ENCODE measurements at places on chromosomes 7 and 10.
A peak's percentile ranks its signal among the peaks of the same experiment; 100 is the strongest.

GRCh38 chr10:71419002-71419540 is 22.4 kb downstream of the CDH23 start:
- no peak for DNase-seq

- no peak for DNase-seq
Observed at GRCh38 chr10:50419091-50419490, 167.8 kb upstream of the ASAH2 start.

GRCh38 chr7:73623798-73624668 is at the start of gene MLXIPL:
Gene MLXIPL, minus strand, starts transcription at chr7:73624522. Its CDS starts 30 bp downstream, at chr7:73624492.
- DNase-seq, result peak; percentile 39

DNA sequence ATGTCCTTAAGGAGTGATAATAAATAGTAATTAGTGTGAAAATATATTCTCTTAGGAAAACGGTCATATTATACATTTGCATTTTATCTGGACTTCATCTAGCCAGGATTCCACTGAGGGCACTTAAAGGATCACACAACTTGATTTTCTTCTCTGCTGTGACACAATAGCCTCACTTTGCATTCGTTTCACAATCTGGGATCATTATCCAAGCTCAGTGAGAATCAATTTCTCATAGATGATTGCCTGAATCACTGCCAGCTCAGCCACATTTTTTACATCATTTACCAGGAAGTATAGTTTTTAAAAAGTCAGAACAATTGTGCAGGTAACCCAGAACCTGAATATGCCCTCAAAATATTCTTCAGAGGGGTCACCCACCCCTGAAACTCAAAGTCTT is 68.9 kb downstream of the PTPRZ1 start:
- no peak for DNase-seq

GRCh38 chr7:74449809-74450397 is 3.8 kb upstream of the GTF2IRD1 start:
- DNase-seq, result peak; percentile 72

DNA sequence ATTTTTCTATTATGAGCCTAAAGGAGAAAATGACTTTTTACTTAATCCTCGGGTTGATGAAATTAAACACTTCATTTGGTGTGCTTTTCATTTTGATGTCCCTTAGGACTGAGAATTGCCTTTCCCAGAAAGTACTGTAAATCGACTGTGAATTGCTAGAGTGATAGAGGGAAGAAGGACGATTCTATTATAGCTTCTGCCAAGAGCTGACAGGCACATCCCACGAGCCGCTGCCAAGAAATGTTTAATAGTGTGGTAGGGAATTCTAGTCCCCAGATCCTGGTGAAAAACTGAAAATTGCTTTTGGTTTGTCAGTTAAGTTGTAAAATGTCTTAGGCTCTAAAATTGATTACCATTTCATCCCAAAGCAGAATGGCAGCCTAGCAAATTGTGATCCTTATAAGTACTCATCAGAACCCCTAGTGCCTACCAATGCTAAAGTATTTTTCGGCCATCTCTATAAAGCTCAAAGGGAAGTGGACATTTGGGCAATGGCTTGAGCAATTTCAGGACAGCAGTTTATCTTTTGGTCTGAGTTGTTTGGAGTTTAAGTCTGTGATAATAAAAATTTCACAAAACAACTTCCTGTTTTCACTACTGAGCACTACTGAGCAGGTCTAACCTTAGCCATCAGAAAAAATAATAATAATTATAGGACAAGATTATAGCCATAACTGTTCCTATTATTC is 44.6 kb upstream of the HYCC1 start:
- DNase-seq, result no peak

DNA sequence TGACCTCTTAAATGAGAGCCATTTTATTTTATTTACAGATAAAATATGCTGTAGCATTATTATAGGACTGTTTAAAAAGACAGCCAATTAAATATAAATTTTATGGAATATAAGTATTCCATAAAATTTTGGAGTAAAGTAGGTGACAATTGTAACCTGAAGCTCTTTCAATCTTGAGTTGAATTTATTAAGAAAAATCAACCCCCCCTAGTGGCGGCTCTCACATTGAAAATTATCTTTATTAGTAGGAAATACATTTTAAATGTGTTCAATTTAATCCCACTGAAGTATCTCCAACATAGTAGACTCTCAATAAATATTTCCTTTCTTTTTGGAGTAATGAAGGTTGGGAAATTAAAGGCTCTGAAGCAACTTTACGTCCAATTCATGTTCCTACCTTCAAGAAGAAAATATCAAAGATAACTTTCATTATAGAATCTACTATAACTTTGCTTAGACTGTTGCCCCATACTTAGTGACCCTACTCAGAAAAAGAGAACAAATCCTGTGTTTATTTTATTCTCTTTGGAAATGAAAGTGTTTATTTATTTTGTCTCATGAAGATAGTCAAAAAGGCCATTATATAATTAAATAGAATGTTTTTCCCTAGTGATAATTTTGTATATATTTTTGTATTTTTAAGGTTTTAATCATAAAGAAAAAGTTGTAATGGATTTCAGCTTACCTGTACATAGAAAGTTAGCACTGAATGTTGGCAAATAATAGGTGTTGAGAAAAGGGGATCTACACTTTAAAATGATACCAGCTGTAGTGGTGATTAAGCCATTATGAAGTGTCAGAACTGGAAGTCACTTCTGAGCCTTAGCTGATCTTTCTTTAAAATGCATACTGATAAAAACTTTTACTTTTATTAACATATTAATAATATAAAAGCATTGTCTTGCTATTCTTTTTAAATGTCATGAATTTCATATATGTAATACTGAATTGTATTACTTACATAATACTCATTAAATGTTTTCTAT is 3.3 kb downstream of the AHR start:
- DNase-seq, result peak; percentile 57

DNA sequence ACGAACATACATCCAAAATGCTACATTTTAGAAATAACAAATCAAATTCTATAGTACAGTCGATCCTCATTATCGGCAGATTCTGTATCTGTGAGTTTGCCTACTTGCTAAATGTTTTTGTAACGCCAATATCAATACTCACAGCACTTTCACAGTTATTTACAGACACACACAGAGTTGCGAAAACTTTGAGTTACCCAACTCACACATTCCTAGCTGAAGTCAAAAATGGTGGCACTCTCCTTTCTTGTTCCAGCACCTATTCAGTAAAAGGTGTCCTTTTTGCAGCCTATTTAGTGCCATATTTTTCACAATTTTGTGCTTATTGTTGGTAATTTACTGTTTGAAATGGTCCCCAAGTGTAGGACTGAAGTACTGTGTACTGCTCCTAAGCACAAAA is 161.7 kb downstream of the AKR1D1 start:
- DNase-seq, result no peak

GRCh38 chr10:92848441-92849233 is at the start of gene EXOC6:
Gene EXOC6, plus strand, starts transcription at chr10:92848520. Its CDS starts 14 bp downstream, at chr10:92848534.
- peak; percentile 94 for DNase-seq

GRCh38 chr10:93435621-93436397 is 46.3 kb downstream of the MYOF start:
- DNase-seq, result peak; percentile 33

DNA sequence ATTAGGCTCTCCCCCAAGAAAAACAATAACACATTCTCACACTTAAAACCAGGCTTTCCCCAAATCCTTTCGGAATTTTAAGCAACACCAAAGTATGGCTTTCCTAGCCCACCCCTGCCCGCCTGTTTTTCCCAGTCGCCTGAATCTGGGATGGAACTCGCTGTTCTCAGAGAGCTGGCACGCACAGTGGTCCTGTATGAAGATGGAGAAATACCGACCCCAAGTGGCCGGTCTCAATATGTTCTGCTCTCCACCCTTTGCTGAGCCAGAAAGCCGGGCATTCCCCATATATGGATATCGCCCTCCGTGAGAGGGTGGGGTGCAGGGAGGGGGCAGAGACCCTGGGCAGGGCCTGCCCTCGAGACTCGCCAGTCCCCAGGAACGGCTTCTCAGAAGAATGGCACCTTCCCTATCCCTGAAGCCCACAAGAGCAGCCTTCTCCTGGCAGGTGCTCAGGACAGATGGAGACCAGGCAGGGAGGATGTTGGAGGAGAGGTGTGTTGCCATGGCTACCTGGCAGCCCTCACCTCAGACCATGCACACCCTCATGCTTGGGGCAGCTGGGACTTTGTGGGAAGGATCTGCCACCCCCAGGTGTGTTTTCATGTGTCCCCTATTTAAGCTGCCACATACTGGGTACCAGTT is 3.4 kb downstream of the TACR2 start:
- DNase-seq, result peak; percentile 47

DNA sequence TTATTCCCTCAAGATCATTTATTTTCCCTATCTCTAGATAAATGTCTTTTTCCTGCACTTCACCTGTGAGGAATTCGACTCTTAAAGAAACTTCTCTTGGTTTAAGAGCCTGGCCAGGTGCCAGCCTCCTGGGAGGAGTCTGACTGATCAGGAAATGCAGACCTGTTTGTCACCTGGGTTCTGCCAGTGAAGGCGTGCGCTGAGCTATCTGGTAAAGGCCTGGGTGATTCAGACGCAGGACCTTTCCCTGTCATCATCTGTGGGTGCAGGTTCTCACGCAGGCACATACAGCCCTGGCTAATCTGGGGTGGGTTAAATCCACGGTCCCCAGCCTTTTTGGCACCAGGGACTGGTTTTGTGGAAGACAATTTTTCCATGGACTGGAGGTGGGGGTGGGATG is 65.3 kb upstream of the AQP1 start:
- no peak for DNase-seq

GRCh38 chr7:133859231-133859630 is 267.9 kb upstream of the LRGUK start:
- DNase-seq, result no peak

DNA sequence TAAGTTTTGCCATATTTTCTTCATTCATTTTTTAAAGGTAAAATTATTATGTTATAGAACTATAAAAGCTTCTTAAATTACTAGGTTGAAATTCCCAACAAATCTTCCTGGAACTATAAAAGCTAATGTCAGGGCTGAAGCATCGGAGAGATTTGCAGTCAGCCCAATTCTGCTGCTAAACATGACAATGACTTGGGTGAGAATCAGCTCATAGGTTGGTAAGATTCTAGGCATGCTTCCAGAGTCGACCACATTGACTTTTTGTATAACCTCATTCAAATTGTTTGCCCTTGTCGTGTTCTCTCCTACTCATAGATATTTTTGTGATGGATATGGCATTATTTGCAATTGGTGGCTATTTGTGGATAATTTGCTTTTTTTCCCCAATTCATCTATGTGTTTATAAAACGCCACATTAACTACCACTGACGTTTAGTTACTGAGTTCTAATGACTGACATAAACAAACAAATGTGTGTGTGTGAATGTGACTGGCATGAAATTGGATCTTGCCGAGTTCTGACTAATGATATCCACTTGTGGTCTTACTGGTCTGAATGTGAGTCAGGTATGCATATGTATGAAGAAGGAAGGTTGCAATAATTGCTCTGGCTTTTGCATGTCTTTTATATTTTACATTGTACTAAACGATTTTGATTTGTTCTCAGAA is 579.8 kb downstream of the PARD3 start:
- DNase-seq, result no peak

- no peak for DNase-seq
Observed at GRCh38 chr7:158315881-158316280, 271.7 kb downstream of the PTPRN2 start.

DNA sequence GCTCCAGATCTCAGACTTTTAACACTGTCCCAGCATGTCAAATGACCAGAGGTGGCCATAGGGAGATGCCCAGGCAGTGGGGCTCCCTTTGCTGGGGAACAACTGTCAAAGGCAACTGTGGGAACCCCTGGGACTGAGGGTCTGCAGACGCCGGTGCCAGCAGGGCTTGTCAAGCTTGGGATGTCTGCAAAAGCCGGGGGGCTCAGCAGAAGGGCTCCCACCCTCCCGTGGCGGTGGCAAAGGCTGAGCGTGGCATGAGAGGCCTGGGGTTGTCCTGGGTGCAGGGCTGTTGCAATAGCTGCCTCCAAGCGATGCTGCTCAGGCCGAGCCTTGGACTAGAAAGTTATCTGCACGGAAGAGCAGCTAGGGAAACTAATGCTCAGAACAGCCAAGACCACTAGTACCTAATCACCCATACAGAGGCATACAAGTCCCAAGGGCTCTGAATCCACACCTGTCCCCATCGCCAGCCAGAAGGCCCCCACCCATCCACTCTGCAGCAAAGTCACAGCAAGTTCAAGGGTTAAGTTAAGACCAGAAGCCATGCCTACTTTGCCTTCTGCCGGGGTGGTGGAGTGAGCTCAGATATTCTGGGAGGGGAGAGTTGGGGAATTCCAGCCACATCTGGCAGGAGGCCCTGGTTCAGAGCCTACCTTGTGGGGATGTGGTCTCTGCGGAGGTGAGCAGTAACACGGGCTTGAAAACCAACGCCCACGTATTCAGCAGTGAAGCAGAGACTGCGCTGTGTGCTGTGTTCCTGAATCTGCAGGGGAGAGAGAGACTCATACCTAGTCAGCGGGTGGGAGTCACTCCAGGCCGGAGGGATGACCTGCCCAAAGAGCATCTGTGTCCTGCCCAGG is 4.6 kb downstream of the SH2B2 start:
- peak; percentile 90 for DNase-seq

DNA sequence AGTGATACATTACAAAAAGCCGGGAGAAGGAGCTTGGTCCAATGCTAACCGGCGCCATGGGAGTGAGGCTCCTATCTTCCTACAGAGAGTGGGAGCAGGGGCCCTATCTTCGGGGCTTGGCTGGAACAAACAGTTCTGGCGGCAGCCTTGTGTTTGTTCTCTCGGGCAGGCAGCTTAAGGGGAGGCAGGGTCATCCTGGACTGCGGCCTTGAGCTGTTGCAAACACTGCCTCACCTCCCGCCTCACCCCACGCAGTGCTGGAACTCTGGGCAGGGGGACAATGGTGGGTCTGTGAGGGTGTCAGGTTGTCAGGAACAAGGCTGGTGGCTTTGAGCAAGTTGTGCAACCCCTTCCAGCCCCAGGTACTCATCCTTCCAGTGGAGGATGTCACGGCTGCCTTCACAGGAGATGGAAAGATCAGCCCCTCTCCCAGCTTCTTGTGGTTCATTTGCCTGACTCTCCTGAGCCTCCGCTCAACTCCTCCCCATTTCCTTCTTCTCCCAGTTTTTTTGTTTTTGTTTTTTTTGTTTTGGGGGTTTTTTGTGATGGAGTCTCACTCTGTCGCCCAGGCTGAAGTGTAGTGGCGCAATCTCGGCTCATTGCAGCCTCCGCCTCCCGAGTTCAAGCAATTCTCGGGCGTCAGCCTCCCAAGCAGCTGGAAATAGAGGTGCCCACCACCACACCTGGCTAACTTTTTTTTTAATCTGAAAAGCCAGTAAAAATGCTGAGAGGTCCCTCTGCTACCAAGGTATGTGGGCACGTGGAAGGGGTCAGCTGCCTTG is 57.4 kb downstream of the SPOCK2 start:
- DNase-seq, result no peak

Data from GM12865 (cell line).